T-helper 17 cell (primary cell): ENCODE measurements at places on chromosomes 7 and 10.

- DNase-seq: no peak
Measured at GRCh38 chr10:22681783-22682183, 32.6 kb downstream of the PIP4K2A start.

GRCh38 chr7:94042381-94042780, 38.2 kb upstream of the BET1 start:
- no peak for DNase-seq

- DNase-seq: no peak
Measured at GRCh38 chr7:115081772-115082171, 159.9 kb downstream of the MDFIC start.

GRCh38 chr10:18501198-18501597, 150.2 kb downstream of the NSUN6 start:
- DNase-seq: no peak

GRCh38 chr7:42183547-42183946, 53.5 kb downstream of the GLI3 start:
- DNase-seq: no peak

GRCh38 chr7:132349075-132349474, 227.2 kb downstream of the PLXNA4 start:
- DNase-seq: no peak

DNA sequence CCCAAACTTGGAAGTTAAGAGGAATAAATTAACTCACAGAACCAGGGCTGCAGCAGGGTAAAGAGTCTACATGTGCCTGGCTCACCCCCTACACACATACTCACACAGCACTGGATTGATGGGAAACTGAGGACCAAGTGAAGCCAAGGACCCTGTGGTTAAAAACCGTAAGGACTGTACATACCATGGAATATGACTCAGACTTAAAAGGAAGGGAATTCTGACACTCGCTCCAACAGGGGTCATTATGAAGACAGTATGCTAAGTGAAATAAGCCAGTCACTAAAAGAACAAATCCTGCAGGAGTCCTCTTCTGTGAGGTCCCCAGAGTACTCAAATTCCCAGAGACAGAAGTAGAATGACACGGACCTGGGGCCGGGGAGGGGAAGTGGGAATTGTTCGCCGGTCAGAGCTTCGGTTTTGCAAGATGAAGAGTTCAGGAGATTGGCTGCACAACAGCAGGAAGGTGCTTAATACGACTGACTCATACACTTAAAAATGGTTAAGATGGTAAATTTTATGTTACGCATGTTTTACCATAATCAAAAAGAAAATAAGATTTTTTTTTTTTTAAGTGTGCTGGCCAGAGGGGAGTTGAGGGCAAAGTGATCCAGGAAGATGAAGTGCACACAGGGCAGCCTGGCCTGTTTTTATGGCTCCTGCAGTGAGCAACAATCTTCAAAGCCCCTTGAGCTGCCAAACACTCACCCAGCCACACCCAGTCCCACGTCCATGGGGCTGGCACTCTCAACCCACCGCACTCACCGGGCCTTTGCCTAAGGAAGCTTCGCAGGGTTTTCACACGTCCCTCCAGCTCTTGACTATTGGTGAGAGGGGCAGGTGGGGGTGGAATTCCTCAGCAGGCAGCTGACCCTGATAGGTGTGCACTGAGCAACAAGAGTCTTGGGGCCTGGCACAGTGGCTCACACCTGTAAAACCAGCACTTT, 26.4 kb downstream of the DRGX start:
- DNase-seq: no peak

GRCh38 chr10:86481761-86482160, 39.8 kb downstream of the WAPL start:
- no peak for DNase-seq

GRCh38 chr10:60096761-60097513, 190.6 kb upstream of the CCDC6 start:
- no peak for DNase-seq

GRCh38 chr7:107450970-107451369, 18.9 kb upstream of the GPR22 start:
- DNase-seq: no peak

GRCh38 chr10:75062506-75063299, 48.8 kb upstream of the SAMD8 start:
- no peak for DNase-seq

GRCh38 chr10:48667960-48668590, 16.6 kb upstream of the WDFY4 start:
- no peak for DNase-seq

DNA sequence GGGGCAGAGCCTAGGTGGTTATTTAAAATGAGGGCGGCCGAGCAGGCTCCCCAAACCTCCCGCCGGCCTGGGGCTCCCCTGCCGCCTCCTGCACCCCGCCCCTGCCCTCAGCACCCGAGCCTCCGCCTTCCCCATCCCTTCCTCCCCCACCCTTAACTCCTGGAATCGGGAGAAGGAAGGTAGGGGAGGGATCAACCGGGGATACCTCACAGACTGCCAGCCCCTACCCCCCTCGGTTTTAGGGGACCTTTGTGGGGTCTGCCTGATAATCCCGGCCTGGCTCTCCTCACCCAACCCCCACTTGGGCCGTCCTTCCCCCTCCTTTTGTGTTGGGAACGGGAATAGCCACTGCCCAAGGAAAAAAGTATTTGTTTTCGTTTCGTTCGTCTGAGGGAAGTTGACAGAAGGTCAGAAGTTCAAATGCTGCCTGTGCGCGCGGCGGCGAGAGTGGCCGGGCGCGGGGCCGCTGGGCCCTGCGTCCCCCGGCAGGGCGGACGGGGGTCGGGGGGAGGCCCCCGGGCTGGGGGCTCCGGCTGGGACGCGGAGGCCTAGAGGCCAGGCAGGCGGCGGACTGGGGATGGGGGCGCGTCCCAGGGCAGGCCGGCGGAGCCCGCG, 2.8 kb downstream of the SHH start:
- no peak for DNase-seq
